ENCODE measurements at places on chromosomes 7 and 10.

- DNase-seq, result no peak
These were observed 2.1 kb downstream of the NANOS1 start for GRCh38 chr10:119031496-119032059.

DNA sequence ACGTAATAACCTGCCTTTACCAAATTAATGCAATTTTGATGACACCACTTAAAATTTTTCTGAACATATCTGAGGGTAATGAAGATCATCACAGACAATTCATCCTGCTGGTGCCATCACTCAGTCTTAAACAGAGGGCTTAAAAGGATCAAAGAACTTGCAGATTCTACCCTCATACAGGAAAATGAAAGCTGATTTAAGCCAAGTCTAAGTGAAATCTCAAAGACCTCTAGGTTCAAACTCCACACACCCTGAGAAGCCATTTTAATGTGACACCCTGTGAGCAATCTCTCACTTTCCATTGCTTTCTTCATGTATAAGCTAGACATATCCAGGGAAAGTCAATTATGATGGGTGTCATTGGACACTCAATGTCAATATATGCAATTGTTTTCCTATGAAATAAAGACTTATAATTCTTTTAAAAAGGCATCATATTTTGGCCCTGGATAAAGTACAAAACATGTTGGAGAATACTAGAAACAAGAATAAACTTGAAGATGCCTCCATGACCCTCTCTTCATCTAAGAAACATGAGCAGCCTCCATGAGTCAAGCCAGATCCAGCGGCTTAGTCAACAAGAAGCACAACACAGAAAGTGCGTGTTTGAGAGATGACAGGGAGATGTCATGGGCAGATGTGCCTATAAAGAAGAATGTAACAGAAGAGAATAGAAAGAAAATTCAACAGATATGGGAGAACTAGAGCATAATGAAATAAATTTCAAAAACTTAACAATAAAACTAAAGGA, 291.9 kb downstream of the PARD3 start:
- no peak for DNase-seq

- DNase-seq, result no peak
These were observed 60.2 kb downstream of the PLPP4 start for GRCh38 chr10:120517196-120517595.

GRCh38 chr7:21966271-21966670, 20.6 kb upstream of the CDCA7L start:
- peak; percentile 63 for DNase-seq

- DNase-seq, result no peak
These were observed 1.1 kb downstream of the DENND11 start for GRCh38 chr7:141700848-141701371.

Measured in GM12878 (cell line).